ENCODE measurements at places on chromosomes 2 and 18.

- no peak for DNase-seq
Measured at GRCh38 chr2:109137616-109138015, 8.6 kb downstream of the SH3RF3 start.

- no peak for DNase-seq
Measured at GRCh38 chr2:217798743-217799562, 203.8 kb downstream of the TNS1 start.

GRCh38 chr2:10407841-10408648 is 40.1 kb downstream of the ODC1 start:
- DNase-seq, result no peak

- DNase-seq, result no peak
Measured at GRCh38 chr2:175312137-175312536, 130.6 kb upstream of the ATP5MC3 start.

DNA sequence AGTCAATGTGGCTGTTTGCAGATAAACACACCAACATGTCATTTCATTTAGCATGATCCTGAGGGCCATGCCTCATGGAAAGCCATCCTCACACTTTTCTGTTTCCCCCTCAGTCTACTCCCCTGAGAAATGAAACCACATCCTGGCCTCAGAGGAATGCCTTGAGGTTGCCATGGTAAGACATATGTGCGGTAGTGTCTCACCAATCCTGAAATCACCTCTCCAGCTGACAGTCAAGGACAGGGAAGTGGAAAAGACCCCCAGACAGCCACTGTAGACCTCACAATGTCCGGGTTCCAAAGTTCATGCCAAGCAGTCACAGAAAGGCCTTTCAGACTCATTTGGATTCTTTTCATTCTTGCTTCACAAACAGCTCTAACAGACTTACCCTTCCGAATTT is 175.2 kb upstream of the PKDCC start:
- no peak for DNase-seq

DNA sequence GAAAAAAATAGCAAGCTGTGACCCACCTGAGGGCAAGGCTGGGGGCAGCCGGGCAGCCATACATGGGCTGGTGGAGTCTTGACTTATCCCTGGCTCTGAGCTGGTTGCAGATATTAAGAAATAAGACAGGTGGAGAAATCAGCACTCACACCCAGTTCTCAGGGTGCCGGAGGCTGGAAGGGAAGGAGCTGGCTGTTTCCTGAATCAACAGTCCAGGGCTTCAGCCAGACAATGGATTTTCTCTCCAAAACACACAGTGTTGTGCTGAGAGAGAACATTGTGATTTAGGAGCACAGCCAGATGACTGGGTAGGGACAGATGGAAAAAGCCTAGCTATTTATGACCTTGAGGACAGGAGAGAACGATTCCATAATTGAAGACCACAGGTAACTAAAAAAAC is 208.8 kb downstream of the LDLRAD4 start:
- DNase-seq, result peak; percentile 98

DNA sequence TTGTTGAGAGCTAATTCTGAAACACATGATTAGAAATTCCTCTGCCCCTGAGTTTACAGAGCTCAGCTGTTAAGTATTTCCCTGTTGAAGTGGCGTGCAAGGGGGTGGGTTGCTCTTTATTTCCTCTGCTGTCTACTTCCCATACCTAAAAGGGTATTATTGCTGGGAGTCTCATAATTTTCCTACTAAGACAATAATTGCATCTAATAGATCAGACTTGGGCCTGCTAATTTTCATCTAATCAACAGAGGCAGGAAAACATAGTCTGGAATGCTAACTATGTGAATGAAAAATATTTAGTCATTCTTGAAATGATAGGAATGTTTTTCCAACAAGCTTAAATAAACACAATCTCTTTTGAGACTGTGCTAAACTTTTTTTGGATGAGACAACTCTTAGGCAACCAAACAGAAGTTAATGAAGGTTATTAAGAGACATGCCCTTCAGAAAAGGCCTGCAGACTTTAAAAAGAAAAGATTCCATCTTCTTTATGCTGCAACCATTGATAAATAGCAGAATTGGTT is 111.4 kb downstream of the FEZ2 start:
- DNase-seq, result no peak

DNA sequence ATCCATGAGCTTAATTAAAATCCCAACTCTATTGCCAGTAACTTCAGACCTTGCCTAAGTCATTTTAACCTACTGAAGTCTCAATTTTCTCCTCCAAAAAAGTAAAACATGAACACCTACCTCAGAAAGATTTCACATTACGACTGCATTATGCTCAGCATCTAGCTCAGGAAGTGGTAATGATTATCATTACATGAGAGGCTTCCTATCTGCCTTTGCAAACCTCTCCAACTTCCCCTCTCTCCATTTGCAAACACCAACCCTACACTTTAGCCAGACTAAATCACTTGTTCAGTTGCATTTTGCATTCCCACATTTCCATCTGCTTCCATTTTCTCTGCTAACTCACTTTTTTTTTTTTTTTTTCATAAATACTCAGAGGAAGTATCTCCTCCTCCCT is 6.8 kb downstream of the SLC38A11 start:
- no peak for DNase-seq

GRCh38 chr2:219739066-219739465 is 111.6 kb downstream of the SLC4A3 start:
- no peak for DNase-seq

DNA sequence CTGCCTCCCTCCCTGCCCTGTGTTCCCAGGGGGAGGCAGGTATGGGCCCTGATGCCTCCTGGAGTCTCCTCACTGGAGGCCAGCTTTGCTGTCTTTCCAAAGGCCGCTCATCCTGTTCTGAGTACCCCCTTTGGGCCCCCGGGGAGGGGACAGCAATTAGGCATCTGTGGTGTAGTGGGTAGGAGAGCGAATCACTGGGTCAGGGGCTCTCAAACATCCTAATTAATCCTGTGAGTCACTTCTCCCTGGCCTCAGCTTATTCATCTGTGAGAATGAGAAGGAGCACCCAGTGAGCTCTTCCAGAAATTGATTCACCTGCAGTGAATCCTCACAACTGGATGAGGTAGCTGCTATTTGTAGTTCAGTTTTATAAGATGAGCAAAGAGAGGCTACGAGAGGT is 16.4 kb downstream of the TET3 start:
- DNase-seq, result no peak

DNA sequence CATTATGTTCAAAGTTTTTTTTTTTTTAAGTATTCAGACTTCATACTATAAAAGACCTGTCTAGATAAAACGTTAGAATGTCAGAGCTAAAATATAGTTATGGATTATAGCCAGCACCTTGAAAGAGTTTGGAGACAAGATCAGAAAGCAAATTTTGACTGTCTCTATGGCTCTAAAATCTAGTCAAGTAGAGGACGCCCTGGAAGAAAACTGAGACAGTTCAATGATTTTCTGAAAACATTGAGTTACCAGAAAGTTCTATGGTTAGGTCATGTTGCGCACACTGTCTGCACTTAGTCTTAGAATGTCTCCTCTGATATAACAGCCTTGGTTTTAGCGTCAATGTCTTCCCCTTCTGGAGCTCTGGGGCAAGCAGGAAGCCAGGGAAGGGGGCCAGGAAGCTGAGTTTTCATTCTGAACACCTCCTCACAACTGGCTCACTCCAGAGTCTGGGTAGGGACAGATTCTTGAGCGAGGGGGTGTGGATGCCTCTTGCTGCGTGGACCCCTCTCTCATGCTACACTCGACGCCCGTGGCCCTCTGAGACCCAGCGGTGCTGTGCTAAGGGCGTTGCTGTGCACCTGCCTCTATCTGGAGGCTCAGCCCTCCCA is 99.5 kb downstream of the RNF144A start:
- DNase-seq, result no peak

DNA sequence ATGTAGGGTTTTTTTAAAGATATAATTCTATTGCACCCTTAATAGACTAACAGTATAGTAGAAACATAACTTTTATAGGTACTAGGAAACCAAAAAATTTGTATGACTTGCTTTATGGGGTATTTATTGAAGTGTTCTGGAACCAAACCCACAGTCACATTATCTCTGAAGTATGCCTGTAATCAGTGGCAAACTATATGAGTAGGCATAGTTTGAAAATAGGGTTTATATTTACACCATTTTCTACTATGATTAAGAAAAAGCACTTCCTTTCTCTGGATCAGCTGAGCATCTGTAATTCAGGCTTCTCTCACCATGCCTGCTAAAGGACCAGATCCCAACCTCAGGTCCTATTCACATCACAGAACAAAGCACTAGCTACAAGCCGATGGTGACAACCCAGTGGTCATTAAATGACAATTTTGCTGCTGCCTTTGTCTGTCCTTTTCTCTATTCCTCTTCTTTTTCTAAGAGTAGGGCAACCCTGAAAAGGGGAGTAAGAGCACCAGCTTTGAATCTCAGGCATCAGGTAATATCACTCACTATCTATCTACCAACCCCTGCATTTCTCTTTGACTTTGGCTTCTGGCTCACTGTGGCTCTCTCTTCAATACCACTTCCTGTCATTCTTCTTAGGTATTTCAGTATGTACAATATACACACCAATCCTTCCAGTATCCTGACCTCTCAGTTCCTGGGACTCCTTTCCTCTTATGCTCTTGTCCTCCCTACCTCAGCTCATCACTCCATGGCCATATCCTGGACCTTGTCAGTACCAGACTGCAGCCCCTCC is 14.4 kb downstream of the NEMP2 start:
- DNase-seq, result no peak

DNA sequence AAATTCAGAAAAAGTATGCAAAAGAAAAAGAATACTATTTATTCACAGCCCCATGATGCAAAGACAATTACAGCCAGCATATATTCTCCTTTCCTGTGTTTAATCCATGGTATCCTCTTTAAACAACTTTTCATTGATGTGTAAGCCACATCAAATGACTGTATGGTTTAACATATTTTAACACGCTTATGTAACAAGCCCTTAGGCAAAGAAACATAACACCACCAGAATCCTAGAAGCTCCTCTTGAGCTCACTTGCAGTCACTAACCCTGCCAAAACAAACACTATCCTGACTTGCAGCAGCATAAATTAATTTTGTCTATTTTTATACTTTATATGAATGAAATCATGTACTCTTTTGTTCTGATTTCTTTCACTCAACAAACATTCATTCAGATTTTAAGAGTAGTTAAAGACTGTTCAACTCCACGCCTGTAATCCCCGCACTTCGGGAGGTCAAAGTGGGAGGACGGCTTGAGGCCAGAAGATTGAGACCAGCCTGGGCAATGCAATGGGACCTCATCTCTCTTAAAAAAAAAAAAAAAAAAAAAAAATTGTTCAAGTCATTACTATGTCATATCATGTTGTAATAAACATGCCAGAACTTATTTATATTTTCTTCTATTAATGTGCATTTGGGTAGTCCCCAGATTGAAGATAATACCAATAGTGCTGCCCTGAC is 226.3 kb downstream of the NBAS start:
- no peak for DNase-seq

- no peak for DNase-seq
Measured at GRCh38 chr18:50695431-50696176, 124.2 kb downstream of the MRO start.

DNA sequence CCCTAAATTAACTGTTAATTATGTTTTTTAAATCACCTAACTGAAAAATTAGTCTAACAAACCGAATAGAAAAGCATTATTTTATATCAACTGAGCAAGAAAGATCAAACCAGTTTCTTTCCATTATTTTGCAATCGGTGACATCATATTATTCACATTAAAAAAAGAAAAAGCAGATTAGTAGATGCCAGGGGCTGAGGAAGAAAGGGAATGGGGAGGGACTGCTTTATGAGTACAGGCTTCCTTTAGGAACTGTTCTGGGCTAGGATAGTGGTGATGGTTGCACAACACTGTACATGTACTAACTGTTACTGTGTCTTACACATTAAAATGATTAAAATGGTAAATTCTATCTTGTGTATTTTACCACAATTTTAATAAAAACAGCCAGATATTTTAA is 59.3 kb downstream of the COBLL1 start:
- DNase-seq, result no peak

DNA sequence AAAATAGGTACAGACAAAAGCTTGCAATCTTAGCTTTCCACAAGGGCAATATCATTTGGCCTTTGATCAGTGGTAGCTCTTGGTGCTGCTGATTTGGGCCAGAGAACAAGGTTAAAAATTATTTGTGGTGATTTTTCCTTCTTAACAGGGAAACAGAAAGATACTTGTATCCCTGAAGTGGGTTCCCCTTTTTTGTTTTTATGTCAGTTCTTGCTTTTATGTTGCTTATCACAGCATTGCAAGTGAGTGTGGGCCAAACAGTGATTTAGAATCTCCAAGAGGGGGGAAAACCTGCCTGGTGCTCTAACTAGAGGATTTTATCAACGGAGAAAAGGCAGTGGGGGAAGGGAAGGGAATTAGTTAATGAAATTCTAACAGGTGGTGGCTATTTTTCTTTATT is 197.6 kb upstream of the SP5 start:
- no peak for DNase-seq

- DNase-seq, result no peak
Measured at GRCh38 chr2:156156580-156156979, 175.9 kb downstream of the NR4A2 start.

DNA sequence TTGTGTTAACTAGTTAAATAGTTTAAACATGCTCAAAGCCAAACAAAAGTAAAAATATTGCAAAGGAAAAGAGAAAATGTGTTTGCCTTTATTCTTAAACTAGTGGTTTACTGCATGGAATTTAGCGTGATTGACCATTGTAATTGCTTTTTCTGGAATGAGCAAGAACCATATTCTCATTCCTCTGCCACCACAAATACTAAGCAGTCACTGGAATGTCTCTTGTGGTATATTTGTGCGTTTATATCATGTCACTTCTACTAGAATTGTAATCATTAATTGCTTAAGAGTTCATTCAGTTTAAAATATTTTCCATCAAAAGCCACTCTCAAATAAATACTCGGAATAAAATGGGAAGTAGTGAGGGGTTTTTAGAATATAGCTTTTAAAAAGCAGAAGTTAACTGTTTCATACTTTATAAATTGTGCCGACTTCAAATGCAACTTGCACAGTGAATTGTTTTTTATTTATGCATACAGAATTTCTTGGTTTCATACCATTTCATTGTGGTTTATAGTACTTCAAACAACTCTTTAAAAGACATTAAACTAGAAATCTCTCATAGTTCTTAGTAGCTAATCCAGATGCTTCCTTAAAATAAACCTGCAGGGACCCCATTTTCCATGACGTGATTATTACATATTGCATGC is 288.1 kb downstream of the EPHA4 start:
- DNase-seq, result no peak

GRCh38 chr18:6270771-6271216 is 143.9 kb downstream of the L3MBTL4 start:
- no peak for DNase-seq

DNA sequence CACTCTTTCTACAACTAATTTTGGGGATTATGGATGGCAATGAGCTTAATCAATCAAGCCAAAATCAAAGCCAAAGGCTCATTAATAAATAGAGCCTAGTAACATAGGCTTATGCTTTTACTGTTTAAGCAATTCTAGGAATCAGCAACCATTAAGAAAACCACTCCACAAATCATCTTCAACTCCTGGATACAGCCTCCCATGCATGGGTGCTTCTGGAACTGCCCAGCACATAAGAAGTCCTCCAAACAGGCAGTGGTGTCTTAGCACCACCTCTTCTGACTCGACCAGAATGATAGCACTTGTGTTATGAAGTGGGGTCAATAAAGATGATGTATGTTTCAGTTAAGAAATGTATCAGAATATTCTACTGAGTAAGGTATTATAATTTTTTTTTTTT is 104.4 kb upstream of the SERPINE2 start:
- DNase-seq, result no peak

GRCh38 chr18:46343456-46343855 is 239.3 kb downstream of the HAUS1 start:
- no peak for DNase-seq

All from cerebellar nuclear complex (tissue), 1 donor.